ENCODE measurements at places on chromosomes 2 and 18.
A peak's percentile ranks its signal among the peaks of the same experiment; 100 is the strongest.

DNA sequence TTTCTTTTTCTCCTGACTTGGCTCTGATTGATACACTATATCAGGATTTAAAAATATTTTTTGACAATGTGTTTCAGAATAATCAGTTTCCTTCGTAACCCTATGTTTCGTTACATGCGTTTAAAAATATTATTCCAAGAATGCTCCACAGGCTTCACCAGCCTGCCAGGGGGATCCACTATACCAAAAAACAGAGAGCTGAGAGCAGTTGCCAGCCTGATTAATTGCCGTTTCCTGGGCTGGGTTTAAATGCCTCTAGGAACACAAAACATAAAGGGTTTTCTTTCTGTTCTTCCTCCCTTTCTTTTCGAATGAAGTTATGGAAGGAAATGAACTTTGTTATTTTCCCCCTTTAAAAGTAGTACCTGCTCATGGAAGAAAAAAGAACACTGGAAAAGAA is 47.9 kb downstream of the LRRFIP1 start:
- no peak for DNase-seq

DNA sequence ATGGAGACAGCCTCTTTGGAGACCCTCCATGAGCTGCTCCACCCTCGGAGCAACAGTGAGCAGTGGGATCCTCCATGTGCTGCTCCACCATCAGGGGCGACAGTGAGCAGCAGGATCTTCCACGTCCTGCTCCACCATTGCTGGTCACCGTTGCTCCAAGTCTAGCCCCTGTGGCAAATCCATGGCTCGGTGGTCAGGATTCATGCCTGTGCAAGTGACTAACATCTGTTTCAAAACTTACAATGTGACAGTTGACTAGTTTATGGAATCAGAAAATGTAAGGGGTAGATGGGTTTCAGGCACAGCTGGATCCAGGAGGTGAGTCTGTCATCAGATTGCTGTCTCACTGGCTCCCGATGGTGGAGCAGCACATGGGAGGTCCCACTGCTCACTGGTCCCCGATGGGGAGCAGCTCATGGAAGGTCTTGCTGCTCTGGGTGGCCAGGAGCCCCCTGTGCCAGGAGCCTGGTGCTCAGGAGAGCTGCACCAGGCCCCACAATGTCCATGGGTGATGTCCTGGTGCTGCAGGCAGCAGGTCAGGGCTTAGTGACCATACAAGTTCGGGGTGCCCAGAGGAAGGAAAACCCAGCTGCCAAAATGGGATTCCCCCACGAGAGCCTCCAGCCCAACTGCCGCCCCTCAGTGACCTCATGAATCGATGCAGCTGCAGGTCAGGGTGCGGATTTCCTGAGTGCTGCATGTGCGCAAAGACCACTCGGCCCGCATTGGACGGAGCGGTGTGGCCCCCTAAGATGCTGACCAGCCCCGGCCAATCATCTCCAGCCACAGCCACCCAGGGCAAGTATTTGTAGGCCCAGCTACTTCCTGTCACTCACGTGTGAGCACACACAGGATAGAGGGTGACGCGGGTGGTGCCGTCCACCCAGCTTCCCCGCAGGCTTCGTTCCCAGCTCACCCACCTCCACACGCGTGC is 116.5 kb upstream of the OTOS start:
- DNase-seq = no peak

DNA sequence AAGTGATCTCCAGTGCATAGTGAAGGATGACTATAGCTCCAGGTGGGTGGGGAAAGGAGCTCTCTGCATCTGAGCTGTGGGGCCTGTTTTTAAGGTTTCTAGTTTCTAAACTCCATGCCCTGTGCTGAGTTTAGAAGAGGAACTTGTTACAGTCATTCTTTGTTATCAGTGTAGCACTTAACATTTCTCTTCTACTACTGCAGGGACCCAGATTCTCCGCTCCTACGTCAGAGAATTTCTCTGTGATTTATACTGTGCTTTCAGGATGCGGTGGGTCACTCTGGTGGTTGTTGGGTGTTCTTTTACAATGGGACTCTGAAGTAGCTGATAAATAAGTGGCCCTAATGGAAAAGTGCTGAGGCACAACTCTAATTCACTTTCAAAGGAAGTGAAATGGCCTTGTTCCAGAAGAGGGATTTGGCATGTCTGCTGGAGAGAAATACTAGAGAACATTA is 122.0 kb downstream of the WDSUB1 start:
- DNase-seq = no peak

DNA sequence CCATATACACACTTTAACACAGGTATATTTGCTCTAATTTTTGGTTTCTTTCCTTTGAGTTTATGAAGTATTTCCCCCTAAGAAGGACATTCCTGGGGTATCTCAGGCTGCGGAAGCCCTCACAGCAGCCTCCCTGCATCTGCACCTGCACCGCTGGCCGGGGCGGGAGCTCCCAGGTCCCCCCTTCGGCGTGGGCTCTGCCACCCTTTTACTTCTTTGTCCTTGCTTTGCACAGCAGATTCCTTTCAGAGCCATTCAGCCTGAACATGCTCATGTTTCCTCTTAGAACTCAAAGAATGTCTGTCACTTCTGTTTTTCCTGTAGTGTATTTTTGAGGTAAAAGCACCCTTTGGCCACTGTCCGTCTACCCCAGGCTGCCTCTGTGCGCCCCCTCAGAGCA is 146.5 kb downstream of the SNTG2 start:
- DNase-seq = no peak

DNA sequence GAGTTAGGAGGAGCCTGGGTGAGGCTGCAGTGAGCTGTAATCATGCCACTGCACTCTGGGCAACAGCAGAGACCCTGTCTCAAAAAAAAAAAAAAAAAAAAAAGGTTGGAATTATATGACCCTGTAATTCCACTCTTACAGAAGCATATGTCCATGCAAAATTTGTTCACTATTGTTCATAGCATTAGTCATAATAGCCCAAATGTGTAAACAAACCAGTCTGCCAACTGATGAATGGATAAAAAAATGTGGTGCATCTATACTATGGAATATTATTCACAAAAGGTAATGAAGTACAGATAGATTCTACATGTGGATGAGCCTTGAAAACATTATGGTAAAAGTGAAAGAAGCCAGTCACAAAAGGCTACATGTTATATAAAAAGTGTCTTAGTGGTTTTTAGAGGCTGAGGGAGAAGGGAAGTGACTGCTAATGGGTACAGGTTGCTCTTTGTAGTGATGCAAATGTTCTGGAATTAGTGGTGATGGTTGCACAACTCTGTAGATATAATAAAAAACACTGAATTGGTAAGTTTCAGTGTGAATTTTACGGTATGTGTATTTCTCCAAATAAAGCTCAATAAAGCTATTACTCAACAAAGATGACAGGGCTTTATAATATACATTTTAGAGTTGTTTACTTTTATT is 9.4 kb downstream of the COA5 start:
- no peak for DNase-seq

DNA sequence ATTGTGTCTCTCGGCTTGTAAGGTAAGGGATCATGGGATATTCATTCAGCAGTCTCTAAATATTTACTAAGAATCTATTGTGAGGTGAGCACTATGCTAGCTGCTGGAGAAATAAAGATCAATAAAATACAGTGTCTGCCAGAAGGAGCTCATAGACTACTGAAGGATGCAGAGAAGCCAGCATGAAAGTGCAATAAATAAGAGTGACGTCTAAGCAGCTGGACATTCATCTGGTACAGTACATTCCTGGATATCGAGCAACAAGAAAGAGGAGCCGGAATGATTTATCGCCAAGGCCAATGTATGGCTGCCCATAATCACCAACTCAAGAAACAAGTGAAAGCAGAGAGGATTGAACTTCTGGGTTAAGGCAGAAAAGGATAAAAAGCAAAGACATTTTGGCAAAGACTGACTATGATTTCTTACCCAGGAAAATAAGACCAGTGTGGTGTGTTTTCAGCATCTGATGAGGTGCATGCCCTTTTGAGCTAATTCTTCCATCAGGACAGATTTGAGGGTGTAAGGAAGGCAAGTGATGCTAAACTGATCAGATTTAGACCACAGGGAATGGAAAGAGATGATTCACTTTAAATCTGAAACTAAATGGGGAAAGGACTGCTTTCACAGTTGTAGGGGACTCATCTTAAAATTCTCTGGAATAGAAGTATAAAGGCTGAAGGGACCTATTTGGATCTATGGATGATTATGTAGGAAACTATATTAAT is 18.7 kb upstream of the LMAN1 start:
- no peak for DNase-seq

GRCh38 chr2:69789175-69789721 is 40.2 kb upstream of the GMCL1 start:
- DNase-seq = no peak

- DNase-seq = no peak
Observed at GRCh38 chr2:29579495-29580169, 341.8 kb downstream of the ALK start.

GRCh38 chr2:53527056-53527455 is 240.5 kb upstream of the CHAC2 start:
- DNase-seq = no peak

DNA sequence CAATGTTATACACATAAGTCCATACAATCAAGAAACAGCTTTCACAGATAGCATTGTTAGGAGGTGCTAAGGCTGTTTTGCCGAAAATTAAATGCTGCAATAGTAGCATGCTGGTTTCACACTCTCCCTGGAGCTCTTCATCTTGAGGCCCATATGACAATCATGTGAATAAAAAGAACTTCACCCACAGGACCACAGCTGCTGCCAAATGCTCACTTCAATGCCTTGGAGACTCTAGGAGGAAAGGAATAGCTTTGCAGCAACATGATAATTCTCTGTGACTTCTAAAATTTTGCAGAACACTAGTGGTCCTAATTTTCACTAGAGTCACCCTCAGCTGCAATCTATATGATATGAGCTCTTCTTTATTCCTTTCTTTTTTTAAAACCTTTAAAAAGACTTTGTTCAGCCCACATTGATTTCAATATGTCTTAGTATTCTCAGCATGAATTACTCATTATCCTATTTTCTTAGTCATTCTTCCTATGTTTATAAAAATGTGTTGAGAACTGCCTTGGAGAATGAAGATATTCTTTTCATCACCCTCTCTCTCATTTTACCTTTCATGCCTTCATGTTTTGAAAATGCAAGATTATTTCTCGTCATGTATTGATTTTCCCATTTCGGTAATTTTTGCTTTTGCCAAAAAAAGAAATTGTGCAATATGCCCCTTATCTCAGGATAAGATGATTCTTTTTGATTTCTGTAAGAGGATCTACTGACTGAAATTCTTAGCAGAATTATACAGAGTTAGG is 108.2 kb downstream of the PDE1A start:
- DNase-seq = no peak

GRCh38 chr18:57918601-57919000 is 115.5 kb upstream of the ATP8B1 start:
- DNase-seq = no peak

GRCh38 chr2:223734346-223734745 is 103.0 kb downstream of the AP1S3 start:
- no peak for DNase-seq

DNA sequence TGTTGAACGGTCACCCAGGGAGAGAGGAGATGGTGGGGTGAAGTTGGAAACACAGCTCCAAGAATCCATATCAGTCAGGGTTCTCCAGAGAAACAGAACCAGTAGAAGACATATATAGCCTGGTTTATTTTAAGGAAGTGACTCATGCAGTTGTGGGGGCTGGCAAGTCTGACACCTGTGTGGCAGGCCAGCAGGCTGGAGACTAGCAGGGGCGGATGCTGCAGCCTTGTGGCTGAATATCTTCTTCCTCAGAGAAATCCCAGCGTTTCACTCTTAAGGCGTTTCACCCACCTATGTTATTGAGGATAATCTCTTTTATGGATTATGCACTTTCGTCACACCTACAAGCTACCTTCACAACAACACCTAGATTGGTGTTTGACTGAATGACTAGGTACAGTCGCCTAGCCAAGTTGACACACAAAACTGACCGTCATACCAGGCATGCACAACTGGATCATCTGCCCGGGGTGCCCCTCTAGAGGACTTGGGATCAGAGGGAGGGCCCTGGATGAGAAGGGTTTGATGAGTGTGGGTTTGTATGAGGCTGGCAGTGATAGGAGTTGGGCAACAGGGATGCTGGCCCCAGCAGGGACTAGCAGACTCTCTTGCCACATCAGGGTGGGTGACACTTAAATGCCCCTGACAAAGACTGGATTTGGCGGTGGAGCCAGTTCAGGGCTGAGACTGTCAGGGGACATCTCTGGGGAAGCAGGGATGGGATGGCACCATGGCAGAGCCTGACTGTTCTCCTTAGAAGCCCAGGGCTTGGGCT is 23.4 kb downstream of the MROH2A start:
- peak; percentile 60 for DNase-seq

- DNase-seq = peak; percentile 58
Observed at GRCh38 chr18:48017635-48018034, 87.2 kb upstream of the SMAD2 start.

GRCh38 chr2:205169464-205169863 is 512.8 kb upstream of the NRP2 start:
- DNase-seq = no peak

GRCh38 chr2:145495590-145495989 is 975.7 kb upstream of the ZEB2 start:
- DNase-seq = no peak

- no peak for DNase-seq
Observed at GRCh38 chr2:37005118-37005868, 39.0 kb upstream of the STRN start.

DNA sequence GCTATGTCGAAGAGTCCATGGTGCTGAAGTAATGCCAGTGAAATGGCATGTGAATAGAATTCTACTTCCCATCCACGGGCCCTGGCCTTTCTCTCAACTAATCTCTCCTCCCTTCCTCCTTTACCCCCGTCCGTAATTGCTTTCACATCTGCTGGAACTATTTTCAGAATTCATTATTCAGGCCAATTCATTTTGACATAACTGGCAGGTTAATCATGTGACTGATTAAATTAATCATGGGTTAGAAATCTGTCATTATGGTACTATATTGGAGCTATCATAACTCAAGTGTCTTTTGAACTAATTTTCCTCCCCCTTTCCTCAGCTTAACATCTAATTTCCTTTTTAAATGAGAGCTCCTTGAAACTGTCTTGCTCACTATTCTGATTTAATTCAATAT is 66.9 kb downstream of the ZDBF2 start:
- no peak for DNase-seq

GRCh38 chr2:168468354-168468753 is 12.3 kb downstream of the CERS6 start:
- DNase-seq = no peak

DNA sequence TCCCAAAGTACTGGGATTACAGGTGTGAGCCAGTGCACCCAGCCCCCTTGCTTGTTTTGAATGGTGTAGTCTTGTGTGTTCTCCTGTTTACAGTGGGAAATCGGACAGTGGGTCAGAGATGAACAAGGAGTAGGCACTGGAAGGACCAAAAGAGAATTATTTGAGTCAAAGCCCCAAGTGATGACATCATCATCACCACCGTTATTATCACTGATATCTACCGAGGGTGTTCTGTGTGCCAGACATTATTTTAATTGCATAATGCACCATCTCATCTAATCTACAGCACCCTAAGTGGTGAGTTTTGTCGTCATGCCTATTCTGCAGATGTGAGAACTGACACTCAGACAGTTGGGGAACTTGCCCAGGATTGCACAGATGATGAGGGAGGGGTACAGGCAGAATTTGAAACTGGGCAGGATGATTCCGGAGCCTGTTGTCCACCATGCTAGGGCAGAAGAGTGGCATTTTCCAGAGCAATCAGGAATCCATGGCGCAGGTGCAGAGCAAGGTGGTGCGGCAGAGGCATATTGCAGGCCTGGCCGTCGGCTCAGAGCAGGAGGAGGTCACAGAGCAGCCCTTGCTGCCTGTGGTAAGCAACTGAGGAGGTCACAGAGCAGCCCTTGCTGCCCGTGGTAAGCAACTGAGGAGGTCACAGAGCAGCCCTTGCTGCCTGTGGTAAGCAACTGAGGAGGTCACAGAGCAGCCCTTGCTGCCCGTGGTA is 137.0 kb upstream of the HDAC4 start:
- DNase-seq = no peak
